NCI-H187 treated with DMSO at 0.1 percent for 48 hours (cell line): ENCODE measurements at places on chromosomes 4 and X.

- no peak for DNase-seq
Observed at GRCh38 chrX:155997436-155997835, at the start of gene IL9R. TSS of gene IL9R (plus strand) at chrX:155997696. CDS start at chrX:155997760, 64 bp downstream.

DNA sequence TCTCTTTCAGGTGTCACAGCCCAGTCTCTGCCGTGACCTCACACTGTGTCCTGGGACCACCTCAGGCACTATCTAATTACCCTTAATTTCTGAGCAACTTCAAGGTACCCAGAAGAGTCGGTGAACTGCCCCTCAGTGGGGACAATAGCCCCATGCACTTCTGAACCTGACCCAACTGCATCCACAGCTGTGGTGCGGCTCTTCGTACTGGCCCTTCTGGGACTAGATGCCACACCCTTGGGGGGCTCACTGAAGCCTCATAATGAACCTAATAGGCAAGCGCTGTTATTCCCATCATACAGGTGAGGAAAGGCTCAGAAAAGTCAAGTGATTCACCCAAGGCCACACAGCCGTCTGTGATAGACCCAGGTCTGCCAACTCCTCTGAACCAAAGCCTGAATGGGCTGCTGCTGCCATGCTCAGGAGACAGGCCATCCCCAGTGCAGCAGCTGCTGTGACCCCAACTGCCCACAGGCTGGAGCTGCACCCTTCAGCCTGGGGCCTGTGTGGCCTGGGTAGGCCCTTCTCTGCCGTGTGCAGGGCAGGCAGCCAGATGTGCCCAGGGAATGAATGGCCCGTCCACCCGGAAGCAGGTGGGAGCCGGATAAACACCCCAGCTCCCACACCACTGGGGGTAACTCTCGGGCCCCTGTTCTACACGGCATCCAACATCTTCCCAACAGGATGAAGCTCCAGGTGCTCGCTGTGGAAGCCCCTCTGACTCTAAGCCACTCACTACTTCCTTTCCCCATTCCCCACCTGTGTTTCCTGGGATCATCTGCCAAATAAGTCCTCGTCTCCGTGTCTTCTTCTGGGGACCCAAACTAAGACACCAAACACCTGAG, 35.9 kb downstream of the HMX1 start:
- DNase-seq: no peak

DNA sequence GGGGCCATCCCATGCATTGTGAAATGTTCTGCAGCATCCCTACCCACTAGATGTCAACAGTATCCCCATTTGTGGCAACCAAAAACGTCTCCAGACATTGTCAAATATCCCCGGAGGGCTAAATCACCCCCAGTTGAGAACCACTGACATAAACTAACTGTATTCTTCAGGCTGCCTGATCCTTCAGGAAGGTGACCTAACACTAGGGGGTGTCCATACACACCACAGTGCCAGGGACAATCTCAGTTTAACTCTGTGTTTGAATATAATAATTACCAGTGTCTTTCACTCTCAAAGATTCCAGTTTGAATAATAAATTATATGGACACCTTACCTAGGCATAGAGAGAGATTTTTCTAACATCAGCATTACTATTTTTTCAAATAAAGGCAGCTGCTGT, 6.4 kb downstream of the ACE2 start:
- DNase-seq: no peak

GRCh38 chr4:159705334-159705733, 602.5 kb downstream of the RAPGEF2 start:
- DNase-seq: no peak

DNA sequence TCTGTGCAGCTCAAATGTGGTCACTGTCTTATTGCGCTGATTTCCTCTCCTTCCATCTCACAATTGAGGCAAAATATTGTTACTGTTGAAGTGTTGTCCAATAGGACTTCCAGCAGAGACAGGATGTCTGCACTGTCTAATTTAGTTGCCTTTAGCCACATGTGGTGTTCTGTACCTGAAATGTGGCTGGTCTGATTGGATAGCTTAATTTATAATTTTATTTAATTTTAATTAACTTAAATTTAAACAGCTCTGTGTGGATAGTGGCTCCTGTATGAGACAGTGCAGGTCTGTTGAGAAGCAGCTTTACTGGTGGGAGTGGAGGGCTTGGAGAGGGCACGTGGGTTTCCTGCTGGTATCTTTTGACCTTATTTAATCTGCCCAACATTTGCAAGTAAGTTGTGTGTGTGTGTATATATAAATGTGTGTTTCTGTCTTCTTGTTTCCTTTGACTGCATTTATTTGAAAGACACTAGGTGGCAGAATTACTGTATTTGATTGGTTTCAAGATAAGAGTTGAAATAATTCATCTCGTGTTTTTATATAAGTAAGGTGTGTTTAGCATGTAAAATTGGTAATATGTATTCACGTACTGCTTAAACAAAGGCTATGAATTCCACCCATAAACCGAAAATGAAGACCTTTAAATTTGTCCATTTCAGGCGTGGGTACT, 55.3 kb upstream of the MSANTD1 start:
- no peak for DNase-seq

GRCh38 chr4:142480244-142480643, 365.9 kb downstream of the INPP4B start:
- no peak for DNase-seq

DNA sequence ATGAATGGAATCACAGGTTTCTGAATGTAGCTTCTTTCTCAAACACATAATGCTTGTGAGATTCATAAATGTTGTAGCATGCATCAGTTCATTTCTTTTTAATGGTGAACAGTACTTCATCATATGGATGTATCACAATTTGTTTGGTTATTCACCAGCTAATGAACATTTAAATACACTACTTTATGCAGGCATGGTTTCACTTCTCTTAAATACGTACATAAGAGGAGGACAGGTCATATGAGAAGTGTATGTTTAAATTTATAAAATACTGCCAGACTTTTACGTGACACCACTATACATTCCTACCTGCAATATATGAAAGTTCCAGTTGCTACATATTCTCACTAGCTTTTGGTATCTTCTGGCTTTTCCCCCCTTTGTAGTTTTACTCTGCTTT, 65.4 kb downstream of the ANKRD17 start:
- no peak for DNase-seq

- no peak for DNase-seq
Observed at GRCh38 chrX:15500497-15500966, at the start of gene BMX. TSS of gene BMX (plus strand) at chrX:15500807. CDS start at chrX:15508354, 7,547 bp downstream.

DNA sequence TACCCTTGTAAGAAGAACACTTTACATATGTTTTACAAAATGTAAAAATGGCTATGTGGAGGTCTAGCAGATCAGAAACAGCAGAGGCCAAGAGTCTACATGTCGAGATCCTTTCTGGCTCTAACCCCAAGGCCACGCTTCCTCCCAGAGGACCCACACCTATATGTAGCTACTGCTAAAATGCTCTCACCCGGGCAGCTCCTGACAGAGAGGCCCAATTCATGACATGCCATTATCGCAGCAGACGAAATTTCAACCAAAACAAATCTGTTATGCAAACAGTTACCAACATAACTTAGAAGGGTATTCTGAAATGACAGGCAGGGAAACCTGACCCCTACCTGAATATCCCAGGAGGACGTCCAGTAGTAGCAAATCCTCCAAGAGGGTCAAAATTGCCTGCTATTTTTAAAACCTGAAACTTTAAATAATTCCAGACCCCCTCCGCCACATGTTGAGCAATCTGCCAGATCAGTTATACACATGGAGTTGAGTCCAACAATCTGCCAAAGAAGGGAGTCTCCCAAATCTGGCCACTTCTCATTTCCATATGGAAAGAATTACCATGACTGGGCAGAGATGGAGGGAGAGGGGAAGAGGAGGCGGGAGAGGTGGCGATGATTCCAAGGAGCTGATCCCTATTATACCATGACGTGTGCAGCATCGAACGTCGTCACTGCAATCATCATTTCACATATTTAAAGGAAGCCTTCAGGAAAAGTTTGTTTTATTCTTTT, 192.9 kb upstream of the TBL1X start:
- no peak for DNase-seq

DNA sequence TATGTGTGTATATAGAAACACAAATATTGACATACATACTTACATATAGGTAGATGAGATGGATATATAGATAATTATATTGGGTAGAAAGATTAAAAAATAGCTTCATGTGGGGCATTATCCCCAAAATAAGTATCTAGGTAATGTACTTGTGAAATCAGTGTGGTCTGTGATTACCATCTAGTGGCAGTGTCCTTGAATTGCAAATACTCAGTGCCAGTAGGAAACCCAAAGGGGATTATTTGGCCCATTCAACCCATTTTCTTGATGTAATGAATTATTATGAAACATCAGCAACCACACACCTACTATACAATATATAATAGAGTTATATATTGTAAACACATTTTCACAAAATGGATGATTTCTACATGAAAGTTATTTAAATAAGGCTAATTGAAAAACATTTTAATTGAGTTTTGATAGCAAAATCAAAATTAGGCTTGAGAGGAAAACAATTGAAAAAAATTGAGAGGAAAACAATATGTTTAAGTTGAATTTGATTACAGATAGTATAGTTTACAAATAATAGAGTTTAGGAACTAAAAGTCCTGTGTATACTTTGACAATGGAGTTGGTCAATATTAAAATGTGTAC, 389.4 kb downstream of the GALNTL6 start:
- DNase-seq: no peak

GRCh38 chrX:97685753-97686152, 802.0 kb downstream of the RPA4 start:
- no peak for DNase-seq

DNA sequence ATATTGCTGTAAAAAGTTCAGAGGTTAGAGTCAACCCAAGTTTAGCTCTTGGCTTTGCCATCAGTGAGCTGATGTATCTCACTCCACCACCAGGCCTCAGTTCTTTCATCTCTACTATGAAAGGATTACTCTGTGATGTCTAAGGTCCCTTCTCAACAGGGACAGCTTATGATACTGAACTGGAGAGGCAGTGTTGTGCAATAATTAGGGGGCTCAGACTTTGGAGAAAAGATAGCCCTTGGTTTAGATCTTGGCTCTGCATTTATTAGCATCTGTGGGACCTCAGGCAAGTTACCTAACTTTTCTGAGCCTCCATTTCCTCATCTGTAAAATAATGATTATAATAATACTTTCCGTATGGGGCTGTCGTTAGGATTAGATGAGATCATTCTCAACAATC, 89.0 kb downstream of the COL4A6 start:
- DNase-seq: no peak

GRCh38 chrX:79259073-79259689, 108.0 kb downstream of the ITM2A start:
- no peak for DNase-seq

GRCh38 chr4:137740141-137740540, 207.8 kb upstream of the PCDH18 start:
- no peak for DNase-seq

GRCh38 chr4:168923526-168924194, 86.4 kb downstream of the CBR4 start:
- no peak for DNase-seq

- no peak for DNase-seq
Observed at GRCh38 chrX:20969565-20969964, 404.7 kb upstream of the CNKSR2 start.

DNA sequence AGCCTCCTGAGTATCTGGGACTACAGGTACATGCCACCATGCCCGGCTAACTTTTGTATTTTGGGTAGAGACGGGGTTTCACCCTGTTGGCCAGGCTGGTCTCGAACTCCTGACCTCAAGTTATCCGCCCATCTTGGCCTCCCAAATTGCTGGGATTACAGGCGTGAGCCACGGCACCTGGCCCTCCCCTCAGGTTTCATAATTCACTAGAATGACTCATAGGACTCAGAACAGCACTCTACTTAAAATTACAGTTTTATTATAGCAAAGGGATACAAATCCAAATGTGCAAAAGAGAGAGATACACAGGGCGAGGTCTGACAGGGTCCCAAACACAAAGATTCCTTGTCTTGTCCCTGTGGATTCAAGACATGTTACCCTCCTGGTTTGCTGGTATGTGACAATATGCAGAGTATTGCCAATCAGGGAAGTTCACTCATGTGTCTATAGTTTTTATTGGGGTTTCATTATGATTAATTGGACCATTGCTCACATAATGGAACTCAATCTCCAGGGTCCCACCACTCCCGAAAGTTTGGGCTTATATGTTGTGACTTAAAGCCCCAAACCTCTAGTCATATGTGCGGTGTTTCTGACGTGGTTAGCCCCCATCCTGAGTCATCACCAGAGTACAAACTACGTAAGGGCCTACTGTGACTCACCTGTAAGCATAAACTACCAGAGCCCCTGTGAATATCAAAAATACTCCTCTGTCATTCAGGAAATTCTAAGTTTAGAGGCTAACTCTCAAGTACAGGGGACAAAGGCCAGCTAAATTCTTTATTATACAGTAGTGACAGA, 5.2 kb downstream of the YIPF6 start:
- DNase-seq: no peak

GRCh38 chrX:39759526-39760224, 338.1 kb downstream of the BCOR start:
- DNase-seq: no peak

GRCh38 chrX:140149761-140150160, 184.4 kb upstream of the CXorf66 start:
- DNase-seq: no peak

- DNase-seq: no peak
Observed at GRCh38 chrX:49978176-49978575, 55.8 kb downstream of the CLCN5 start.

- no peak for DNase-seq
Observed at GRCh38 chr4:101328063-101328602, 19.2 kb downstream of the PPP3CA start.

DNA sequence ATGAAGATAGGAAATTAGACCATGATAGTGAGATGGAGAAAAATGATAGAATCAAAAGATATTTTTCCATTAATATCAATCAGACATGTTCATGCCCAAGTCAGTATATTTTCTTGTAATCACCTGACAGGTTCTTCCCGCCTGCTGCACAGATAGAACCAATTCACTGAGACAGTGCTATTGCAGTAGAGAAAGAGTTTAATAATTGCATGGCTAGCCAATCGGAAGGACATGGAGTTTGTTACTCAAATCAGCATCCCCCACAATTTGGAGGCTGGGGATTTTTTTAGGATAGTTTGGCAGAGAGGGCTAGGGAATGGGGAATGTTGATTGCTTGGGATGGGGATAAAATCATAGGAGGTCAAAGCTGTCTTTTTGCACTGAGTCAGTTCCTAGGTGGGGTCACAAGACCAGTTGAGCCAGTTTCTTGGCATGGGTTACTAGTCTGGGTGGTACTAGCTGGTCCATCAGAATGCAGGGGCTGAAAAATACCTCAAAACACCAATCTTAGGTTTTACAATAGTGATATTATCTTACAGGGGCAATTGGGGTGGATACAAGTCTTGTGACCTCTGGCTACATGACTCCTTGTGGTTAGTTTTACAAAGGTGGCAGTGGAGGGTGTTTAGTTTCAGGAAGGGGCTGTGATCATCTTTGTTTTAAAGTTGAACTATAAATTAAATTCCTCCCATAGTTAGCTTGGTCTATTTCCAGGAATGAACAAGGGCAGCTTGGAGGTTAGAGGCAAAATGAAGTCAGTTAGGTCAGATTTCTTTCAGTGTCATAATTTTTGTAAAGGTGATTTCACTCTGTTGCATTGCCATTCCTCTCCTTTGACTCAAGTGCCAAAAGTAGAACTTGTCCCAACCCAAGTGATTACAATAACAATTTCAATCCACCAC, 100.3 kb upstream of the PDE5A start:
- no peak for DNase-seq
